Motor neuron (in vitro differentiated cells): ENCODE measurements at places on chromosomes 7 and 10.

DNA sequence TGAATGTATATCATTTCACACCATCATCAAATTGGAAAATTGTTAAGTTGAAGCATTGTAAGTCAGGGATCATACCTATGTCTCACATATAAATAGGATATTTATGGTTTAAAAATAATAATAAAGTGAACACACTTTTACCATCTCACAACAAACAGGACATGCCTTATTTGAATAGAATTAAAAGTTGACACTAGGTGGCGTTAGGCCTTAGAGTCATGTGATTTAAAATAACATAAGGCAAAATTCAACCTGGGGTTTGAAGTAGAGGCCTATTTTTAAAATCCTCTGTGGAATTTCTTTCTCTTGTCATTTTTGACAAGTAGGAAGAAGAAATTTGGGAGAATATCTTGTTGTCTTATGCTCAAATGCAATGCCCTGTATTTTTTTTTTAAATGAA, 184.7 kb upstream of the PCDH15 start:
- no peak for ATAC-seq

GRCh38 chr7:76316984-76317781, 14.7 kb downstream of the HSPB1 start:
- ATAC-seq: peak; percentile 1

DNA sequence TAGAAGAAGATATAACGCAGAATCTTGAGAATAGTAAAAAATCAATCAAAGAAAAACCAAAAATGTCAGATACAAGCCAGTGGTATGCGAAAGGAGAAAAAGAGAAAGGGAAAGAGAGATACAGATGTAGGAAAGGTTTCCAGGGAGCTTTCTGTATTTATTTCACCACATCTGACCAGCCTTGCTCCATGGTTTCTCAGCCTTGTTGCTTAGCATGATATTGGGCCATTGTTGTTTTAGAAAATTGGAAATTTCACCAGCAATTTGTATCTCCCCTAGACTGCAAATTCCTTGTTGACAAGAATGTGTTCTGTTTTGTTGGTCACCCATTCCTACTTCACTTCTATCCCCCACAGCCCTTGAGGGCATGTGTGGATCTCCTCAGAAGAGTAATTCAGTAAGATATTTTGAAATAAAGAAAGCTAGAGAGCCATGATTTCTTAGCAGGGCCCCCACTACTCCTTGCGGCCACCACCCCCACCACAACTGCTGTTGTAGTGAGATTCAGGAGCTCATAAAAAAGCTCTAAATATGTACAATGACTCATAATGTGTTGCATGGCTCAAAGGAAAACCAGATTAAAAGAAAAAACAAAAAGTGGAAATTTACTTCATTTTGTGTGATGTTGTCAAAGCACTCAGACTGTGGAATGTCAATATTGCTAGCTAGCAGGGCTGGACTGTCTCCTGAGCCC, 138.7 kb downstream of the CHRM2 start:
- ATAC-seq: no peak

GRCh38 chr10:335151-335800, 200.0 kb downstream of the ZMYND11 start:
- ATAC-seq: no peak

GRCh38 chr7:30142710-30143109, 7.9 kb downstream of the MTURN start:
- ATAC-seq: no peak

- ATAC-seq: peak; percentile 74
Observed at GRCh38 chr10:55320187-55320700, 519.2 kb upstream of the PCDH15 start.

- ATAC-seq: no peak
Observed at GRCh38 chr7:79037001-79037400, 416.5 kb downstream of the MAGI2 start.

DNA sequence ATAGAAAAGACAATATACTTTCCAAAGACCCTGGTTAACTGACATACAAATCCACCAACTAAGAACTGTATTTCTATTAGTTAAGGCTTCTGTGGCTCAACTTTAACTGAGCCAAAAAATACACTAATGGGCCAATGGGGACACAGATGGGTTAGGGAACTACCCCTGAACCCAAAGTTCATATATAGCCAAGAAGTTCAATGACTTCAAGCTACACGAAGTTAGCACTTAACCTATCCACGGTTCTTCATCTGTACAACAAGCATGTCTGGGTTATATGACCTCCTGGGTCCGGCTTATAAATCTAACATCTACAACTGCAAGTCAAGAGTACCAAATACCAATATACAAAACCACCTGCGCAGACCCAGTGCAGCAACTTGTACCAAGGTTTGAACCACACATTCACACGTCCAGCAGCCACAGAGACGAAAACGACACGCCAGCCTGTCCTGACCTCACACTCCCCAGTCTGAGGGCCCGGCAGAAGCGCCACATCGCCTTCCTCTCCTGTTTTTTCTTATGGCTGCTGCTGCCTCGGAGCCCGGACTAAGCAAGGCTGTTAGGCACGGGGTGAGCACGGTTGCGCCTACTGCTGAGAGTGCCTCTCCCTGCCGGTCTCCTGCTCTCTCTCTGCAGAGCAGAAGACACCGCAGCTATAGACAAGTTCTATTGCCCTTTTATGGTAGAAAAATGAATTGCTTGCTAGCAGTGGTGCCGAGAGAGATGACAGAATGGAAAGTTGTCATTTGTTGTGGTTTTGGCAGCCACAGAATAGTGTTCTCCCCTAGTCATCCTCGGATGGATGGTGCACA, 86.3 kb downstream of the RNF216 start:
- ATAC-seq: peak; percentile 6

DNA sequence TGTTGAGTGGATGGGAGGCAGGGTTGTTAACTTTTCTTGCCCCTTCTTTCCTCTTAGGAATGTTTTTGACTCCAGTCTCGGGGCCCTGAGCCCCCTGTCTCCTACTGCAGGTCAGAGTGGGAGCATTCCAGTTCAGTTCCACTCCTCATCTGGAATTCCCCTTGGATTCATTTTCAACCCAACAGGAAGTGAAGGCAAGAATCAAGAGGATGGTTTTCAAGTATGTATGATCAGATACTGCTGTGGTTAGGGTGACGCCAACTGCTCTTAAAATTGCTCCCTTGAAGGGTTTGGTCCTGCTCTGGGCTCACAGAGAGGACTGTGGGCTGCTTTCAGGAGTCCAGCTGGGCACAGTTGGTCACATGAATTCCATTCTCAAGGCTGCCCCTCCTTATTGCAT, 22.0 kb downstream of the VWA2 start:
- ATAC-seq: no peak

- no peak for ATAC-seq
Observed at GRCh38 chr10:63209705-63210104, 76.6 kb downstream of the NRBF2 start.

DNA sequence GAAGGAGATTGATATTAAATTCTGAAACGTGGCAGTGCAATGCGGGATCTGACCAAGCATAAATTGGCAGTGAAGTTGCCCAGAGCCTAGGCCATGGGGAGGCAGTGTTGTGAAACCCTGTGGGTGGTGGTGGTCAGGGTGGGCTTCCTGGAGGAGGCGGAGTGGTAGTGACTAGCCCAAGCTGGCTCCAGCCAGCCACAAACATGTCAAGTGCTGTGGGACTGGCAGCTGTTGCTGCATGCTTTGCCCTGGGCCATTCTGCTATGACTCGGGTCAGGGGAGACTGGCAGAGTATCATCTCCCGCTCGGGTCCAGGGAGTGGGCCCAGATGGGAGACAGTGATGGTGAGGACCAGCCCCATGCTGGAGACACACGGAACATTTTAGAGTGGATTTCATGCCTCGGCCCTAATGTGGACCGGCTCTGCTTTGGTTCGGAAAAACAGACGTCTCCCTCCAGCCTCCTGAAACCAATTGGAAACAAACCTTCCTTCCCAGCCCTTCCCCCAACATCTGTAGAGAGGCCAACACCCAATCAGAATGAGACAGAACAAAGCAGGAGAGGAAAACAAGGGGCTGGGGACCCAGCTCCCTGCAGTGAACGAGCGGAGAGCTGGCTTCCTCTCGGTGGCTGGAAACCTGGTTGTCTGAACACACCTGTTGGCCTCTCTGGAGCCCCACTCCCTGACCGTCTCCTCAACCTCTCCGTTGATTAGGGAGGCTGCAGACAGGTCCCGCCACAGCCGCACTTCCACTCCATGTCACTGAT, 58.2 kb downstream of the TMEM270 start:
- ATAC-seq: no peak
